ENCODE measurements at places on chromosomes 13 and 19.

GRCh38 chr19:49058562-49058961 is 1.0 kb upstream of the CGB7 start:
- no peak for DNase-seq

GRCh38 chr13:25811506-25811905 is 240.3 kb downstream of the SHISA2 start:
- DNase-seq, result no peak

- no peak for DNase-seq
Observed at GRCh38 chr19:18278521-18279265, 2.7 kb downstream of the JUND start.

GRCh38 chr19:954272-954671 is 28.4 kb downstream of the ARID3A start:
- no peak for DNase-seq

- DNase-seq, result no peak
Observed at GRCh38 chr13:94196413-94196812, 283.1 kb downstream of the DCT start.

GRCh38 chr19:21398851-21399250 is 1.9 kb downstream of the ZNF493 start:
- DNase-seq, result no peak

- no peak for DNase-seq
Observed at GRCh38 chr13:48909056-48909389, 66.7 kb upstream of the FNDC3A start.

GRCh38 chr13:79987323-79987722 is 353.6 kb downstream of the SPRY2 start:
- no peak for DNase-seq
